ENCODE measurements at places on chromosomes 2 and 18. TPM values are rescaled to one million over a fixed set of nuclear protein-coding genes. Genes with fewer than 3 reads are reported as not detected.

ARID5A gene
- total RNA-seq = 9.5 TPM

GREB1L gene
- total RNA-seq = 25.0 TPM

DYSF gene
- total RNA-seq = 4.2 TPM

COLEC11 gene
- 0.43 TPM for total RNA-seq

DOK6 gene
- 2.6 TPM for total RNA-seq

DCDC2C gene
- not detected for total RNA-seq

COBLL1 gene
- 13.4 TPM for total RNA-seq

PJVK gene
- 1.3 TPM for total RNA-seq

All from fibroblast of villous mesenchyme (primary cell).